ENCODE measurements at places on chromosomes 12 and 14.
A peak's percentile ranks its signal among the peaks of the same experiment; 100 is the strongest.

- H3K36me3 ChIP-seq = no peaks in the 10 kb centered on the region
- no peak overlapping the region for H3K4me3 ChIP-seq
- H3K27me3 ChIP-seq = no peaks in the 10 kb centered on the region
- no peak for DNase-seq
- H3K4me1 ChIP-seq = no peaks in the 10 kb centered on the region
These were observed 71.7 kb upstream of the KICS2 start for GRCh38 chr12:64293654-64294364.

GRCh38 chr12:82838131-82838551 lies 151.4 kb downstream of the TMTC2 start:
- no peak for DNase-seq
- H3K27me3 ChIP-seq = no peaks in the 10 kb centered on the region
- no peaks in the 10 kb centered on the region for H3K4me1 ChIP-seq
- H3K4me3 ChIP-seq = no peak overlapping the region
- H3K36me3 ChIP-seq = no peaks in the 10 kb centered on the region

DNA sequence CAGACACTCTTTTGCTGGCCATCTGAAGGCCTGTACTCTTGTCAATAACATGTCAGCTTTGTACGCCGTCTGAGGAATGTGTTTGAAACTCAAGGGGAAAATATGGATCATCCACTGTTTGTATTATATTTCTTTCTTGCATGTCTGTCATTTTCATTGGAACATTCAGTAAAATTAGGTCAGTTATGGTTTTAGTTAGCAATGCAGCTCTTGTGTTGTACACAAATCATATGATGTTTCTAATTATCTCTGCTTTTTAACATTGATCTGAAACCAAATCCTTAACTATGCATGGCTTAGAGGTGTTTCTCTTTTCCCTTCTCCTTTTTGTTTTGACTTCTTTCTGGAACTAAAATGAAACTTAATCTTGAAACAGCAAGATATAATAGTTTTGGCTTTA lies 333.6 kb upstream of the PRICKLE1 start:
- H3K36me3 ChIP-seq = no peaks in the 10 kb centered on the region
- no peaks in the 10 kb centered on the region for H3K27me3 ChIP-seq
- H3K4me3 ChIP-seq = no peak overlapping the region

GRCh38 chr14:105348169-105348944 lies 33.8 kb downstream of the PACS2 start:
- no peaks in the 10 kb centered on the region for H3K36me3 ChIP-seq
- DNase-seq = no peak
- H3K27me3 ChIP-seq = no peaks in the 10 kb centered on the region
- H3K4me3 ChIP-seq = no peak overlapping the region
- H3K27ac ChIP-seq = no peak overlapping the region
- H3K4me1 ChIP-seq = no peaks in the 10 kb centered on the region

GRCh38 chr12:26473291-26473690 lies 277.9 kb downstream of the SSPN start:
- no peak overlapping the region for H3K4me3 ChIP-seq
- H3K36me3 ChIP-seq = no peaks in the 10 kb centered on the region
- DNase-seq = no peak
- H3K27ac ChIP-seq = no peak overlapping the region
- H3K4me1 ChIP-seq = 0 out of 2 replicates have a peak, but pooled peaks cover 5% of the 10 kb centered on the region

DNA sequence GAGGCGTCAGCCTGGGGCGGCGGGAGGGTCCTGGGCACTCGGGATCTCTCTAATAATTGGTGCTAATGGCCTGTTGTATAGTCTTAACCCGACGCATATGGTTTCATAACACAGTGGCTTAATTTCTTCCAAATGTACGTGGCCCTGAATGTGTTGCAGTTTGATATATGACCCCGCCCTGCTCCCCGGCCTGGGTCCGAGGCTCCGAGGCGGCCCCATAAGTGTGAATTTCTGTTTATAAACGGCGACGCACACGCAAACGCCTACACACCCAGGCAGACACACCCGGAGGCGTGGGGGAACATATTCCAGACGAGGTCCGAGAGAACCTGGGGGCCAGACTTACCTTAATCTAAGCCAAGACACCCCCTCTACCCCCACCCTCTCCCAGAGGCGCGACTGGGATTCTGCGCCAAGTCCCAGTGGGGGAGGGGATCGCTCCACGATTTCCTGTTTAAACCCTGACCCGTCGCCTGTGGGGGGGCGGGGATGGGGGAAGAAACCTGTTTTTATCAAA lies 9.7 kb upstream of the HOXC6 start:
- H3K4me1 ChIP-seq = no peaks in the 10 kb centered on the region
- peak overlapping the region; percentile 69 for H3K4me3 ChIP-seq
- no peak for DNase-seq
- H3K27me3 ChIP-seq = peaks cover 83% of the 10 kb centered on the region
- H3K27ac ChIP-seq = no peak overlapping the region

- no peaks in the 10 kb centered on the region for H3K27me3 ChIP-seq
- H3K36me3 ChIP-seq = no peaks in the 10 kb centered on the region
- peaks cover 27% of the 10 kb centered on the region for H3K4me1 ChIP-seq
- peak overlapping the region; percentile 97 for H3K27ac ChIP-seq
These were observed 13.6 kb upstream of the FOXN3 start for GRCh38 chr14:89430391-89431236.

DNA sequence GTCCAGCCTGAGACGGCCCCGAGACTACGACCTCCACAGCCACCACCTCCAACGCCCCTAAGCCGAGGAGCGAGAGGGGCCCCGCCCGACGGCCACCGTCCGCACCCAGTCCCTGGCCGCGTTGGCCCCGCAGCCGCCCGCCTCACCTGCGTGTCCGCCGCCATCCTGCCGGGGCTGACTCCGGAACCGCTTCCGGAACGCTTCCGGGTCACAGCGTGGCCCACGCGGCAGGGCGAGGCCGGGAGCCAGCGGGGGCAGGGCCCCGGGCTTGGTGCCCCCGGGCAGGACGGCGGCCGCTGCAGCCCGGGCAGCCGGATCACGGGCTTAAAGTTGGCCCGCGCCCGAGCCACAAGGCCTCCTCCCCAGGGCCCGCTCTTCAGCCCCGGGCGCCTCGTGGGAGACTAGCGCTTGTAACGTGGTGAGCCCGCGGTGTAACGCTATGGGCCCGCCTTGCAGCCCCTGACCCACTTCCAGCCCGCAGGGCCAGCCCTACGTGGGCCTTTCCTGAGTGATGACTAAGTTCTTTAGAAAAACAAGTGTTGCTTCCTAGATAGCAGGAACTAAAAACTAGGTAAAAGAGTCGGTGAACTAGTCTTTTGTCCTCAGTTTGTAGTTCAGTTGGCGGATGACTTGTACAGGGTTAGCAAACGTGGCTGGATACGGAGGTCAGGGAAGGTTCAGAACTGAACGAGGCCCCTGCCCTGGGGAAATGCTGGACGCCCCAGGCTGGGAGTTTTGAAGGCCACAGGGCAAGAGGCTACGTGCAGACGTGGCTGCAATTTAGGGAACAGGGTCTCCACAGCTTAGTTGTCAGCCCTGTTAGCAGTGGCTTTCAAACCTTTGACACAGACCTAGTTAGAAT lies at the start of gene GCN1:
Gene GCN1, minus strand, starts transcription at position 182 of the 862 bp plus-strand sequence. Its CDS starts 18 bp downstream, at position 164.
- peak within 1 kb of the TSS; percentile 80 for H3K4me3 ChIP-seq
- DNase-seq = peak; percentile 72
- H3K27me3 ChIP-seq = no peaks in the 10 kb centered on the region
- peaks cover 2% of the 10 kb centered on the region for H3K36me3 ChIP-seq
- peaks cover 16% of the 10 kb centered on the region for H3K4me1 ChIP-seq

- H3K27ac ChIP-seq = no peak overlapping the region
- no peak overlapping the region for H3K4me3 ChIP-seq
- no peaks in the 10 kb centered on the region for H3K4me1 ChIP-seq
- no peaks in the 10 kb centered on the region for H3K27me3 ChIP-seq
- DNase-seq = no peak
These were observed 190.4 kb upstream of the BCL2L14 start for GRCh38 chr12:11880381-11880780.

DNA sequence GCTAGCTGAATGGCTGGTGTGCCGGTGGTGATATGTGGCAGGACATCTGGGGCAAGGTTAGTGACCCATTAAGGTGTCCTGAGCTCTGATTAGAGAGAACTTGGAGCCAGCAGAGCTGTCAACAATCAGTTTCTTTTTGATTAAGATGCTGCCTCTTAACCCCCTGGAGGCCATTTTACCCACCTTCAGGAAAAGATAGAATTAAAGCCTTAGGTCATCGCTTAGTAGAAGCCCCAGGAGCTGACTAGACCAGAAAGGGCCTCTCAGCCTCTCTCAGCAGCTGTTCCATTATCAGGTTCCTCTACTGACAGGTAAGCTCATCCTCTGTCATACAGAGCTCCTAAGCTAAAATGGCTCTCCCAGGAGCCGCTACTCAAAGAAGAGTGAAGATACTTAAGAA lies 339.0 kb downstream of the FUT8 start:
- no peak overlapping the region for H3K4me3 ChIP-seq
- H3K27ac ChIP-seq = no peak overlapping the region
- H3K27me3 ChIP-seq = no peaks in the 10 kb centered on the region

GRCh38 chr12:54564768-54565167 lies 15.4 kb downstream of the PDE1B start:
- no peaks in the 10 kb centered on the region for H3K27me3 ChIP-seq
- H3K36me3 ChIP-seq = no peaks in the 10 kb centered on the region
- H3K27ac ChIP-seq = no peak overlapping the region
- no peak for DNase-seq
- no peak overlapping the region for H3K4me3 ChIP-seq
- H3K4me1 ChIP-seq = no peaks in the 10 kb centered on the region

GRCh38 chr14:77495334-77495733 lies 3.3 kb downstream of the ISM2 start:
- no peaks in the 10 kb centered on the region for H3K36me3 ChIP-seq
- DNase-seq = no peak
- peaks cover 5% of the 10 kb centered on the region for H3K27me3 ChIP-seq
- no peaks in the 10 kb centered on the region for H3K4me1 ChIP-seq
- no peak overlapping the region for H3K4me3 ChIP-seq

DNA sequence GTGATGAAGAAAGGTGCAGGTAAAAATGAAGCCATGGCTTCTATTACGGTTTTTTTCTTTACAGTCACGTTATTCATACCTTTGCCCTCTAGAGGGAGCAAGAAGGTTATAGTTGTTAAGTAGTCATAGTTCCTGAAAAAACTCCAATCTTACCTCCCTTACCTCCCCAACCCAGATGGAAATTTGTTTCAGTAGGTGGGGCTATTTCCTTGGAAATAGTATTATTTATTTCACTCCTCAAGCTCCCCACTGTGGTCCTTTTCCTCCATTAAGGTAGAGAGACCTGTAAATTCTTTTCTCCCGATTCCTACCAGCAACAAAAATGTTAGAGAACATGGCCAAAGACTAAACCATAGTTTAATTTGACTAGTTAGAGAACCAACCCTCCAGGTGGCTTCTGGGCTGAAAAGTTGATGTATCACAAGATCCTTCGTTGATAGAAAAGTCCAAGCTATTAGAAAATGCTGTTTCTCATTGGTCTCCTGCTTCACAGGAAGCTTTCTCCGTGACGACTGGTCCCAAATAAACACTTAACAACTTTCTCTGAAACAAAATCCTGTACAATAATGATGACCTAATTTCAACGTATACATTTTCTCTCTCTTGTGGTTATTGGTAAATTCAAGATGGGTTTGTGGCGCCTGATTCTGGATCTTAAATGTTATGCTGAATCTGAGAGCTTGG lies 43.5 kb downstream of the TMX1 start:
- H3K4me3 ChIP-seq = no peak overlapping the region
- H3K27me3 ChIP-seq = no peaks in the 10 kb centered on the region
- H3K4me1 ChIP-seq = no peaks in the 10 kb centered on the region
- H3K27ac ChIP-seq = no peak overlapping the region
- DNase-seq = peak; percentile 37
- no peaks in the 10 kb centered on the region for H3K36me3 ChIP-seq

DNA sequence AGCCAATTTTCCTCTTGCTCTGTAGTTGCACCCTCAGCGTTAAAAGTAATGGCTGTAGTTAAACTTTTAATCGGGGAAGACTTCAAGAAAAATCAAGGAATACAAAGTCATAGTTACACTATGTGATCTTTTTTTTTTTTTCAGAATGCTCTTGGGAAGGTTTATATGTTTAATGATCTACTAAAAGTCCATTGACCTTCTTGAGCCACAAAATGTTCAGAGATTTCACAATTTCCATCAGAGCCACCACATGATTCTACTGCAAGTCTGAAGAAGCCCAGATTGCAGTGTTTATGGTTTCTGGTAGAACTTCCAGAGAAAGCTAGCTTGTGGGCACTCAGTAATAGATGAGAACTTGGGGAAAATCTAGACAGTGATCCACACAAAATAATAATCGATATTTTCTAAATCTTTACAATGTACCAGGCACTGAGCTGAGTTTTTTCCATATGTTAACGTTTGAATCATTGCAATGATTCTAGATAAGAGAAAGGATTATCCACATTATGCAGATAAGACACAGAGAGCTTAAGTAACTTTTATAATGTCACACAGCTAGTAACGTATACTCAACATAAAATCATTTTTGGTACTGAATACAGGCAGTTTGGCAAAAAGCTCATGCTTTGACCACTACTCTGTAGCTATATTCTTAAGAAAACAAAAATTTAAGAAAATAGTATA lies 38.3 kb downstream of the GYS2 start:
- no peaks in the 10 kb centered on the region for H3K36me3 ChIP-seq
- no peak for DNase-seq
- H3K27me3 ChIP-seq = no peaks in the 10 kb centered on the region
- H3K4me3 ChIP-seq = no peak overlapping the region
- no peaks in the 10 kb centered on the region for H3K4me1 ChIP-seq

DNA sequence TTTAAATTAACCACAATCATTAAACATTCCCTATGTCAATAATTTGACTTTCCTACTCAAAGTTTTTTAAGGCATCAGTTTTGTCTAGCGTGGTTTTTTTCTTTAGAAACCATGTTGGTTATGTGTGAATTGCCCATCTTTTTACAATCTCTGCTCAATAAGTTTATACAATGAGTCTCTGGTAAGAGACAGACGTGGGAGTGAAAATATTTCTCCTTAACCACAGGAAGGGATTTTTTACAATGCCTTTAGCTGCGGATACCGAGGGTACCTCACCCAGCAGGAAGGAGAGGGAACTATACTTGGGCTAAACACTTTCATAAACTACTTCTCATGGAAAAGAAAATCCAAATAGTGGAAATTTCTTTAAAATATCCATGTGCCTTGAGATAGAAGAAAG lies 191.4 kb upstream of the BCL2L14 start:
- no peaks in the 10 kb centered on the region for H3K36me3 ChIP-seq
- DNase-seq = no peak
- no peak overlapping the region for H3K27ac ChIP-seq
- no peaks in the 10 kb centered on the region for H3K4me1 ChIP-seq

DNA sequence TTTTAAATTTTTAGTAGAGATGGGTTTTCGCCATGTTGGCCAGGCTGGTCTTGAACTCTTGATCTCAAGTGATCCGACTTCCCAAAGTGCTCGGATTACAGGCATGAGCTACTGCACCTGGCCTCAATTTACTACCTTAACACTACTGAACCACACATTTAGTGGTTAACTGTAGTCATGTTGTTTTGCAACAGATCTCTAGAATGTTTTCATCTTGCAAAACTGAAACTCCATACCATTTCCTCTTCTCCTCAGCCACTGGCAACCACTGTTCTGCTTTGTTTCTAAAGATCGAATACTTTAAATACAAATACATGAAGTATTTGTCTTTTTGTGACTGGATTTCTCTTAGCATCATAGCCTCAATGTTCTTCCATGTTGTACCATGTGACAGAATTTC lies 15.4 kb upstream of the SMCO2 start:
- no peaks in the 10 kb centered on the region for H3K27me3 ChIP-seq
- no peaks in the 10 kb centered on the region for H3K36me3 ChIP-seq
- H3K4me1 ChIP-seq = peaks cover 22% of the 10 kb centered on the region
- peak overlapping the region; percentile 49 for H3K27ac ChIP-seq
- DNase-seq = peak; percentile 93
- H3K4me3 ChIP-seq = no peak overlapping the region
